ENCODE measurements at places on chromosomes 16 and 17.
A peak's percentile ranks its signal among the peaks of the same experiment; 100 is the strongest.

GRCh38 chr16:3988824-3989223, 108.3 kb upstream of the CREBBP start:
- H3K27ac ChIP-seq: no peak overlapping the region
- H3K27me3 ChIP-seq: peaks cover 1% of the 10 kb centered on the region
- H3K4me3 ChIP-seq: no peak overlapping the region
- H3K36me3 ChIP-seq: no peaks in the 10 kb centered on the region
- DNase-seq: no peak

DNA sequence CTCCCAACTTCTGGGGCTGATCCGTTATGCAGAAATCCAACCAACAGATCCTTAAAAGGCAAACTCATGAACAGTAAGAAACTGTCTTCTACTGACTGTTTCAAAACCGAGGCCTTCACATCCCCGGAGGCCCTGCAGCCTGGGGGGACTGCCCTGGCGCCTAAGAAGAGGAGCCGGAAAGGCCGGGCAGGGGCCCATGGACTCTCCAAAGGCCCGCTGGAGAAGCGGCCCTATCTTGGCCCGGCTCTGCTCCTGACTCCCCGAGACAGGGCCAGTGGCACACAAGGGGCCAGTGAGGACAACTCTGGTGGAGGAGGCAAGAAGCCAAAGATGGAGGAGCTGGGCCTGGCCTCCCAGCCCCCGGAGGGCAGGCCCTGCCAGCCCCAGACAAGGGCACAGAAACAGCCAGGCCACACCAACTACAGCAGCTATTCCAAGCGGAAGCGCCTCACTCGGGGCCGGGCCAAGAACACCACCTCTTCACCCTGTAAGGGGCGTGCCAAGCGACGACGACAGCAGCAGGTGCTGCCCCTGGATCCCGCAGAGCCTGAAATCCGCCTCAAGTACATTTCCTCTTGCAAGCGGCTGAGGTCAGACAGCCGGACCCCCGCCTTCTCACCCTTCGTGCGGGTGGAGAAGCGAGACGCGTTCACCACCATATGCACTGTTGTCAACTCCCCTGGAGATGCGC, 39.5 kb downstream of the SREBF1 start:
- H3K36me3 ChIP-seq: peaks cover 5% of the 10 kb centered on the region
- no peak overlapping the region for H3K27ac ChIP-seq
- H3K4me1 ChIP-seq: peaks cover 13% of the 10 kb centered on the region
- no peaks in the 10 kb centered on the region for H3K27me3 ChIP-seq
- no peak for DNase-seq

- H3K27ac ChIP-seq: no peak overlapping the region
- DNase-seq: no peak
- H3K36me3 ChIP-seq: no peaks in the 10 kb centered on the region
- H3K4me1 ChIP-seq: no peaks in the 10 kb centered on the region
- H3K4me3 ChIP-seq: no peak overlapping the region
Observed at GRCh38 chr16:65414284-65414984, 292.6 kb upstream of the CDH11 start.

DNA sequence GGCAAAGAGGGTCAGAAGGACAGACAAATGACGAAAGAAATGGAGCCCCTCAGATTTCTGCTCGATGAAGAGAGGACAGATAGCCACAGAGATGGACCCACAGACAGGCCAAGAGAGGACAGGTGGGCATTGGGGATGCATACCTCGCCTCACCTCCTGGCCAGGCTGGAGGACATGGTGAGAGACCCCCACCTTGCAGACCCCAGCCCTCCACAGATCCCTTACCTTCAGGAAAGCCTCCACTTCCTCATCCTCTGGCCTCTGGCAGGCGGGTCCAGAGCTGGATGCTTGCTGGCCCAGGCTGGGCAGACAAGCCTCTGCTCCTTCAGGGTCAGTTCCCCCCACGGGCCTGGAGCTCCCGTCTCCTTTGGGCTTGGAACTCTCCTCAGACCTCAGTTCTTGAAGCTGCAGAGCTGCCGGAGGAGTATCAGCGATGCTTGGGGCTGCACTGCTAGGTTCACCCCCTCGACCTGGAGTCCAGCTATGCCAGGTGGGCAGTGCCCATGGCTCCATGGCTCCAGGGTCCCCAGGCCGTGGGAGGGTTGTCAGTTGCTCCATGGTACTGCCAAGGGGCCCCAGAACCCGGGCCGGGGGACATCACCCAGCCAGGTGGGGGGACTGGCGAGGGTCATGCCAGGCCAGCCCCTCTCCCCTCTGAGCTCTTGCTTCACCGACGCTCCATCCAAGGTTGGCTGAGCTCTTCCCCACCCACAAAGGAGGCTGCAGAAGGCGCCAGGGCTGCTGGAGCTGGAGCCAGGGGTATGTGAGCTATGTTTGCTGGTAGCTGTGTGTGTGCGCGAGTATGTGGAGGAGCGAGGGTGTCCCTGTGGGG, 1.0 kb downstream of the TSPOAP1 start:
- peak overlapping the region; percentile 93 for H3K4me3 ChIP-seq
- DNase-seq: peak; percentile 78
- H3K27me3 ChIP-seq: no peaks in the 10 kb centered on the region

DNA sequence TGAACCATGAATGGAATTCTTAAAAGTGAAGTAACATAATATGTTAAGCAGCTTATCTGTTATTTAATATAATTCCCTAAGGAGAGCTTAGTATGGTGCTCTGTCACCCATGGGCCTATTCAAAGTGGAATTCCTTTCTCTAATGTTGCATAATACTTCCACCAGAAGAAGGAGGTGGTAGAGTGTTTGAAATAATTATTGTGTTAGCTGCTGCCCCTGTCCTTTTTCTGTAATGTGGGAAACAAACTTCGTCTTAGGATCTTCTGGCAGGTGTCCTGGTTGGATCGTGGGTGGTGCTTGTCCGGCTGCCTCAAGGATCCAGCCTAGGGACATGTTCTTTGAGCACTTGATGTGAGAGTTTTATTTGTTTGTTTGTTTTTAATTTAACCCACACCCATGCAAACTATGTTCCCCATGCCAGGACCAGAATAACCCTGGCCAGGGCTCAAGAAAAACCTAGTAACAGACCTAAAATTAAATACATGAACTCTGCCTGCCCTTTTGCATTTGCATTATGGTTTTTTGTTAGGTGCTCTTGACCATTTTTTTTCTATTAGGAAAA, 46.1 kb downstream of the ZNRF1 start:
- H3K27ac ChIP-seq: no peak overlapping the region
- H3K4me1 ChIP-seq: peaks cover 1% of the 10 kb centered on the region
- DNase-seq: no peak
- H3K36me3 ChIP-seq: no peaks in the 10 kb centered on the region
- no peak overlapping the region for H3K4me3 ChIP-seq
- no peaks in the 10 kb centered on the region for H3K27me3 ChIP-seq

- DNase-seq: peak; percentile 14
- H3K4me3 ChIP-seq: no peak overlapping the region
- no peaks in the 10 kb centered on the region for H3K4me1 ChIP-seq
- no peak overlapping the region for H3K27ac ChIP-seq
Observed at GRCh38 chr16:49472598-49472997, 99.0 kb downstream of the C16orf78 start.

DNA sequence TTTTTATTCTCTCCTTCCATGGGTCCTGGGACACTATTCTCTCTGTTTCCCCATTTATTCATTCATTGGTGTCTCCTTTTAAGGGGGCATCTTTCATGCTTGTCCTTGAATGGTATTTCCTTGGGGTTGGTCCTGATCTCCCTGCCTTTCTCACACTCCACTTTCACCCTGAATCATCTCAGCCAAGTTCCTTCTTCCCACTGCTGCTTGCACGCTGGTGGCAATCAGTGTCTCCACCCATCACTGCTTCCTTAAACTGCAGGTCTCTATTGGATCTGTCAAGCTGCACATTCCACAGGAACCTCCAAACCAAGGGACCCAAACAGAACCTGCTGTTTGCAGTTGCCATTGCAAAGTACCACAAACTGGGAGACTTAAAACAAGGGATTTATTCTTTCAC, 89.3 kb upstream of the SDK2 start:
- no peaks in the 10 kb centered on the region for H3K4me1 ChIP-seq
- DNase-seq: no peak
- no peak overlapping the region for H3K4me3 ChIP-seq

- peak overlapping the region; percentile 58 for H3K4me3 ChIP-seq
- peaks cover 37% of the 10 kb centered on the region for H3K36me3 ChIP-seq
- peaks cover 65% of the 10 kb centered on the region for H3K4me1 ChIP-seq
- DNase-seq: no peak
Observed at GRCh38 chr16:27408602-27409031, 6.6 kb downstream of the IL21R start.

DNA sequence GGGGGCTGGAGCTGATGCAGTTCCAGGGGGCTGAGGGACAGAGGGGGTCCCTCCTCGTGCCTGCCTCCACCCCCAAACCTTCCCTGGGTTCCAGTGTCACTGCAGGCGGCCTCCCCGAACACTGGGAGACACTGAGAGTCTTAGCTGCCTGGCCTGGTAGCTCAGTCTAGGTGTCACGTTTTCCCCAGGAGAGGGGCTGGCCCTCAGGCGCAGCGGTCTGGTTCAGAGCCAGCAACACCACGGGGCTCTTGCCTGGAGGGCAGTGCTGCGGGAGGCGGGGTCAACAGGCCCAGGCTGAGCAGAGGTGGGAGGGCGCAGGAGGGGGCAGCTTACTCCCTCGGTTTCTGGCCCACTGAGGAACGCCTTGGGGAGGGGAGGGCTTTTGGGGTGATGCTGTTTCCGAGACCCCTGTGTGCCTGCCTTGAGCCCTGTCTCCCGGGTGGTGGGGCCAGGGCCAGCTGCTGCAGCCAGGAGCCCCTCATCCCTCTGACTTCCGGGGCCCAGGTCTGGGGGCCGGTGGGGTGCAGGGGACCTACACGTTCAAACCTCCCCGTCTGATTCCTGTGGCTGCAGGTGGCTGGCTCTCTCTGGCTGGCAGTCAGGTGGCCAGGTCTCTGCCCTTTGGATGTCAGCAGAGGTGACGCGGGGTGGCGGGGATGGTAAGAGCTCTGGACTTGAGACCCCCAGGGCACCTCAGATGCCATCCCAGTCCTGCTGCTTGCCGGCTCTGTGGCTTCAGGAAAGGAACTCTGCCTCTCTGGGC, 89.3 kb upstream of the GSE1 start:
- no peak for DNase-seq
- no peaks in the 10 kb centered on the region for H3K36me3 ChIP-seq
- H3K27ac ChIP-seq: no peak overlapping the region

DNA sequence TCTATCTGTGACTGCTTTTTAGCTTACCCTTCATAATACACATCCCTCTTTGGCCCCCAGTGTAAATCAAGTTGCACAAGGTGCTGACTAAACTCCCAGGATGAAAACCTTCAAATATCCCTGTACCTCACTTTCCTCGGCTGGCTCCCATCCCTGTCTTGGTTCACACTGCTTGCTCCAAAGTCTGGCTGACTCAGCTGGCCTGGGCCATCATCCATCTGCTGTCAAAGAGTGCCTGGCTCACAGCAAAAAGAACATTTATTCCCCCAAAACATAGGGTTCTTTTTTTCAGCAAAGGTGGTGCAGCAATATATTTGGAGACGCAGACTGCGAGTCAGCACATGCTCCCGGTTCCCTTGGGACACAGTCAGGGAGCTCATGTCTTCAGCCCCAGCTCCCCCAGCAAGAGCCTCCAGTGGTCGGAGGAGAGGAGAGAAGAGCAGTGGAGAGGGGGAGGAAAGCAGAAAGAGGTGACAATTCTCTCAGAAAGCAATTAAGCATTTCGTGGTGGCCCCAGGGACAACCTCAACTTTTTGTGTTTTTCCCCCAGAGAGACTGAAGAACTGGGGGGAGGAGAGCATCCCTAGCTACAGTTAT, 26.1 kb downstream of the GPR142 start:
- H3K4me1 ChIP-seq: no peaks in the 10 kb centered on the region
- no peak overlapping the region for H3K4me3 ChIP-seq
- H3K27me3 ChIP-seq: peaks cover 6% of the 10 kb centered on the region
- H3K27ac ChIP-seq: no peak overlapping the region
- no peak for DNase-seq
- H3K36me3 ChIP-seq: no peaks in the 10 kb centered on the region

GRCh38 chr17:64209983-64210382, 53.1 kb downstream of the TEX2 start:
- H3K27ac ChIP-seq: no peak overlapping the region
- H3K36me3 ChIP-seq: peaks cover 16% of the 10 kb centered on the region
- no peaks in the 10 kb centered on the region for H3K27me3 ChIP-seq
- no peak for DNase-seq

DNA sequence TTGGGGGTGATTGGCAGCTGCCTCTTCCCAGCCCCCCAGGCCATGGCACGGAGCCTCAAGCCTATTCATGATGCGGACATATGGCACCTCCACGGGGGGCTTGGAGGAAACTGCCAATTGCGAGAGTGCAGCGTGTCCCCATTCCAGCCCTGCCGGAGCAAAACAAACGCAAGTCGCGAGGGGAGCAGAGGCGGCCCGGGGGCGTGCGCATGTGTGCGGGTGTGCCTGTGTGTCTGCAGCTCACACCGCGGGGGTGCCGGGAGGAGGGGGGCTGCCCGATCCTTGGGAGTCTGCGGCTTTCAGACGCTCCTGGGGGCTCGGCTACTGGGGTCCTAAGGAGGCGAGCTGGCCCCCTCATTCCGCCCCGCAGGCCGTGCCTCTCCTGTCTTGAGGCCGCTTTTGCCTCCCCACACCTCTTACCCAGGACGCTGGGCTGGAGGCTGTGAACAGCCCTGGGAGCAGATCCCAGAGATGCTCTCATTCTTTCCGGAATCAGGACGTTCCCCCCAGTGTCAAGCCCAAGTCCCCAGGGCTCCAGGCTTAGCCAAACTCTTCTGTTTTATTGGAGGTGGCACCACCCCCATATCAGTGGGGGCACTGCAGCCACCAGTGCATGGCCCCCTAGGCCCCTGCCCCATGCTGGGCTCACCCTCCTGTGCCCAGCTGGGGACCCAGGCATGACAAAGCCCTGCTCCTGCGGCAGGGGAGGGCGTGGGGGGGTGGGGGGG, 29.1 kb downstream of the ENDOV start:
- H3K36me3 ChIP-seq: no peaks in the 10 kb centered on the region
- H3K4me3 ChIP-seq: no peak overlapping the region
- peaks cover 1% of the 10 kb centered on the region for H3K27me3 ChIP-seq
- no peak overlapping the region for H3K27ac ChIP-seq
- peaks cover 2% of the 10 kb centered on the region for H3K4me1 ChIP-seq

- H3K4me3 ChIP-seq: no peak overlapping the region
- no peaks in the 10 kb centered on the region for H3K36me3 ChIP-seq
- H3K27ac ChIP-seq: peak overlapping the region; percentile 11
- DNase-seq: no peak
Observed at GRCh38 chr17:68565661-68566441, 35.3 kb downstream of the FAM20A start.

DNA sequence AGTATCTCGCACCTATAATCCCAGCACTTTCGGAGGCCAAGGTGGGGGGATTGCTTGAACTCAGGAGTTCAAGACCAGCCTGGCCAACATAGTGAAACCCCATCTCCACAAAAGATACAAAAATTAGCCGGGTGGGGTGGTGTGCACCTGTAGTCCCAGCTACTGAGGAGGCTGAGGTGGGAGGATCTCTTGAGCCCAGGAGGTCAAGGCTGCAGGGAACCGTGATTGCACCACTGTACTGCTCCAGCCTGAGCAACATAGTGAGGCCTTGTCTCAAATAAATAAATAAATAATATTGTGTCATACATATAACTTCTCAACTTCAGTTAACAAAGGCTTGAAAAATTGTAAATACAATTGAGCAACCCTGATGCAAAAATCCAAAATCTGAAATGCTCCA, 8.2 kb downstream of the AMFR start:
- H3K4me3 ChIP-seq: no peak overlapping the region
- H3K36me3 ChIP-seq: peaks cover 11% of the 10 kb centered on the region
- H3K4me1 ChIP-seq: peaks cover 11% of the 10 kb centered on the region
- H3K27ac ChIP-seq: no peak overlapping the region
- DNase-seq: no peak

Measured in activated naive CD8-positive, alpha-beta T cell treated with anti-CD3 and anti-CD28 coated beads, Interleukin-2, amount 10 ng/mL, durations not matched to agents 7 days and 5 days (primary cell).